IPS DF 19.7 (cell line): ENCODE measurements at places on chromosomes 3 and 15.

- DNase-seq, result no peak
Measured at GRCh38 chr3:35438101-35438500, 201.2 kb upstream of the ARPP21 start.

DNA sequence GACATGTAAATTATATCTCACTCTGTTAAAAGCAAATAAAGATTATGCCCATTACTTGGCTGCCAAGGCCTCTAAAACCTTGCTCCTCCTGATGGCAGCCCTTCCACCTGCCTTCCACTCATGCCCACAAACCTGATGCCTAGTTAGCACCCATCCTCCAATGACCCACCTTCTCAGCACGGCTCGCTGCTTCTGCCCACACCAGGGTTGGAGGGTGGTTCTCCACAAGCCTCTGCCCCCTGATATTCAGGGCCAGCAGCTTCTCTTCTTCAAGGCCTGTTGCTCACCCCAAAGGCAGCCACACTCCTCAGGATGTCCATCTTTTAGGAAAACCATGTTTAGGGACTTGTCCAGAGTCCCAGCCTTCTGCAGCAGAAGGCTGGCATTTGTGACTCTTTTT lies 263.4 kb upstream of the TLE3 start:
- no peak for DNase-seq

- DNase-seq, result no peak
Measured at GRCh38 chr15:40477642-40478327, 7.0 kb downstream of the CHST14 start.

DNA sequence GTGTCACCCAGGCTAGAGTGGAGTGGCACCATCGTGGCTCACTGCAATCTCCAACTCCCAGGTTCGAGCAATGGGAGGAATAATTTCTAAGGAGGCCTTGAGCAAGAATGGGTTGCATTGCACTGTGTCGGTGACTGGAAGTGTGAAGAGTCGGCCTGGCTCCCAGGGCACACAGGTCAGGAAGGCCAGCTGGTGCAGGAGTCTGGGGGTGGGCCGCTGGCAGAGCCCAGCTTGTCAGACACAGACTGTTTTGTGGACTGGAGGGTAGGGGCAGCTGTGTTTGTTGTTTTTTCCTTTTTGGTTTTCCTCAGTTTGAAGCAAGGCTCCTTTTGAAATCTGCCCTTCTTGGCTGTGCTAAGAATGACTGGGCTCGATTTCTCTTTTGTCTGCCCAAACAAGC lies 66.2 kb downstream of the ITGA11 start:
- DNase-seq, result no peak

GRCh38 chr15:82774496-82774895 lies 31.4 kb downstream of the FSD2 start:
- no peak for DNase-seq

- no peak for DNase-seq
Measured at GRCh38 chr3:195847055-195847950, 35.6 kb upstream of the MUC4 start.

DNA sequence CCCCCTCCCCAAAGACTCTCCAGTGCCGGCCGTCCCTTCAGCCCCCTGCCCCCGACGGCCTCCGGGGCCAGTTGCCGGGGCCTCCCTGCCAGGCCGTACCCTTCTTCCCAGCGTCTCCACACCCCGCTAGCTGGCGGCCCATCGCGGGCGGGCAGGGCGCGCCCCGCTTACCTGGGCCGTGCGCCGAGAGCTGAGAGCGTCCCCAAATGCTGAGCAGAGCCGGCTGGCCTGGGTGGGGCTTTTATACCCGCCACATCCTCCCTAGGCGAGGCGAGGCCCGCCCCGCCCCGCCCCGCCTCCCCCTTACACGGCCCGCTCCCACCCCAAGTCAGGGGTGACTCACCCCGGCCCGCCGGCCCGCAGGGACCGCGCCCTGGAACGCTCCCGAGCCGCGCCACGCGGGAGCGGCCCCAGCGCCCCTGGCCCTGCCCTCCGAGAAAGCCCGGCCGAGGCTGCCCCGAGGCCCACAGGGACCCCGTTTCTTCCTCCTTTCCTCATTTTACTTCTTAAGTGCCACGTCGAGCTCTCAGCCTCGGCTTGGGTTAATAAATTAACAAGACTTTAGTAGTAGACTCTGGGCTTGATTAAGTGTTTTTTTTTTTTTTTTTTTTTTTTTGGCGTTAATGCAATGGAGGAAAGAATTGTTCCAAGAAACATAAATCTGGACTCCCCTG lies at the start of gene ANXA2:
Gene ANXA2, minus strand, starts transcription at position 215 of the 674 bp plus-strand sequence. CDS start 11,911 bp downstream, outside the sequence.
- no peak for DNase-seq

GRCh38 chr15:75891895-75892294 lies 11.8 kb upstream of the FBXO22 start:
- no peak for DNase-seq

- no peak for DNase-seq
Measured at GRCh38 chr3:150223558-150223957, 184.5 kb upstream of the TSC22D2 start.

DNA sequence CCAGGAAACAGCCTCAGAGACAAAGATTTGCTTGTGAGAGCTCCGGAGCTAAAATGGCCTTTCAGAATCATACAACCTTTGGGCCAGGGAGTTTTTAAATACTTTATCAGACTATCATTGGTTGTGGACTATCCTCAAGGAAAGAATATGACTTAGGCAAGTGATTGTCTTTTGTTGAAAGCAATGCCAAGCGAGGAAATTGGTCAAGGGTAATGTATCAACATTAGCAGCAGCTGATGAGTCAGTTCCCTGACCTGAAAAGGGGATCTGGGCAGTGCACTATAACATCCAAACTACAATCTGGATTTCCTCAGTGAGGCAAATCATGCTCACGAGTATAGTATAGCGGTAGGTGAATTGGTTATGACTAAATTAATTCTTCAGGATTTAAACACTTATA lies 303.6 kb downstream of the LSAMP start:
- no peak for DNase-seq

GRCh38 chr15:99399061-99399460 lies 147.8 kb downstream of the LRRC28 start:
- DNase-seq, result no peak

DNA sequence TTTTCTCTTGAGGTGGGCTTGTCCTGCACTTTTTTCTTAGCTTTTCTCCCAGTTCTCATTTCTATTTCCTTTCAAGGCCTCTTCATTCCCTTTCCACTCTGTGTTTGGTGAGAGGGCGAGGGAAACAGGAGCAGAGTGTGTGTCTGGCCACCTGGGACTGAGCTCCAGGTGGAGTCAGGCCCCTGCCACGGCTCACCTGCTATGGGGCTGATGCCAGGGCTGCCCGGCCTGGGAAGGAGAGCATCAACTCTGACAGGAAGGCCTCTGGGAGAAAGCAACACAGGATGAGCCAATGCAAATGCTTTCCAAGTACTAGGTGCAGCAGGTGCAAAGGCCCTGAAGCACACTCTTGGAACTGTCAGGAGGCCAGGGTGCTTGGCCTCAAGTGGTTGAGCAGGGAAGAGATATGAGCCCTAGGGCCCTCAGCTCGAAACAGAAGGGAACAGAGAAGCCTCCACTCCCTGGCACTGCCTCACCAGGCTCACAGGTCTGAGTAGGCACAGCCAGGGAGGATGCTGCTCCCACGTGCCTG lies 27.3 kb upstream of the DUSP7 start:
- no peak for DNase-seq

GRCh38 chr3:141881702-141882101 lies 5.3 kb downstream of the ATP1B3 start:
- no peak for DNase-seq

DNA sequence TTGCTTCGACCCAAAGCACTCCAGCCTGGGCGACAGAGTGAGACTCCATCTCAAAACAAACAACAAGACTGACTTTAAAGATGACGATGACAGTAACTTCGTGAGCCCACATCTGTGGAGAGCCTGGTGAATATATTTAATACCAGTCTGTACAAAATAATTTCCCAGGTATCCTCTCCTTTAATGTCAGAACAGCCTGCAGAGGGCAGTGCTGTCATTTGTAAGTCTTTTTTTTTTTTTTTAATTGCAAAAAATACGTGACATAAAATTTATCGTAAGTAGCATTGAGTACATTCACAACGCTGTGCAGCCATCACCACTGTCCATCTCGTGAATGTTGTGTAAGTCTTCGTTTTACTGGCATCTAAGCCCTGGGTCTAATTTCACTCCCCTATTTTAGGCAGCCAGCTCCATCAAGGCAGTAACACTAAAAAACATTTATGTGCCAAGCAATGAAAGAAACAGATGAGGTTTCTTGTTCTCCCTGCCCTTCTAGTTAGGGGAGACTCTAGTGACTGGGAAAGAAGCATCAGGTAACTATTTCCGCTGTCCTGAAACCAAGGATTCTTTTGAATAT lies 1.4 kb downstream of the HTD2 start:
- no peak for DNase-seq
